ENCODE measurements at places on chromosomes 7 and 10.

DNA sequence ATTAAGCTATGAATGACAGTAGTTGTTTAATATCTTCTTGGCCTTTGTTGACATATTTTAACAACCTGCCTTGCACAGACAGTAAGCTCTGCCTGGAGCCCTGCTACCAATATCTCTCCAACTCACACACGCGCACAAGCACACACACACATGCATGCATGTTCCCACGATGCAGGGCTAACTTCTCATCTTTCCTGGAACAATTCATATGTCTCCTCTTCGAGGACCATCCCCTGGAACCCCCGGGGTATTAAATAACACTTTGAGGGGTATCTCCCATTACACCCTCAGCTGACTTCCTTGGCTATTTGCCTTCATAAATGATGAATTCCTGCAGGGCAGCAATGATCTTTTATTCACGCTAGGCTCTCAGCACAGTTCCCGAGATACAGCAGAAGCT lies 258.0 kb downstream of the TRIL start:
- DNase-seq = no peak

GRCh38 chr7:90752051-90752450 lies 155.9 kb downstream of the CDK14 start:
- DNase-seq = no peak

DNA sequence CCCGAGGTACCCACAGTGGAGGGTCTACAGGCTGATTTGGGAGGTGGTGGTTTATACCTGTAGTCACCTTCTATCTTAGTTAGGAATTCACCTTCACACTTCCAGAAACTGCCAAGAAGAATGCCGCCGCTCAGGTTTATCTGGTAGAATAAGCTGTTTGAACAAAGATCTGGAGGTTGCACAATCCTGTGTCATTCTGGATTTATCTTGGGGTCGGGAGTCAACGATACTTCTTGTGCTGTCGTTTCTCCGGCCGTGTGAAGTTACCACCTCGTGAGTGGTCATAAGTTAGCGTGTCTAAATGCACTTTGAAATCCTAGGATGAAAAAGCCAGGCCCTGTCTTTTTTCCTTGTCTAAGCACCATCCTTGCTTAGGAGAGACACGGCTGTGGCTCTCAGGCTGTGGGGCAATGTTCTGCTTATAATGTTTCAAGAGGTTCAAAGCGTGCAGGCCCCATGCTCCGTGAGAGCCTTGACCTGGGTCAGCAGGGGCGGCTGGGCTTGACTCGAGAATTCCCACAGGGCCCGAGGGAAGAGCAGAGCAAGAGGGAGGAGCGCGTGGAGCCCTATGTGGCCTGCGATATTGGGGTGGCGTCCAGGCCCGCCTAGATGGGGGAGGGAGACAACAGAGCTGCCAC lies 35.5 kb downstream of the GRIFIN start:
- DNase-seq = no peak

GRCh38 chr7:72405418-72405817 lies 6.7 kb downstream of the CALN1 start:
- peak; percentile 80 for DNase-seq

GRCh38 chr10:101303087-101303703 lies 50.8 kb upstream of the BTRC start:
- peak; percentile 65 for DNase-seq

GRCh38 chr10:47331491-47331890 lies 9.2 kb downstream of the GDF2 start:
- DNase-seq = no peak

DNA sequence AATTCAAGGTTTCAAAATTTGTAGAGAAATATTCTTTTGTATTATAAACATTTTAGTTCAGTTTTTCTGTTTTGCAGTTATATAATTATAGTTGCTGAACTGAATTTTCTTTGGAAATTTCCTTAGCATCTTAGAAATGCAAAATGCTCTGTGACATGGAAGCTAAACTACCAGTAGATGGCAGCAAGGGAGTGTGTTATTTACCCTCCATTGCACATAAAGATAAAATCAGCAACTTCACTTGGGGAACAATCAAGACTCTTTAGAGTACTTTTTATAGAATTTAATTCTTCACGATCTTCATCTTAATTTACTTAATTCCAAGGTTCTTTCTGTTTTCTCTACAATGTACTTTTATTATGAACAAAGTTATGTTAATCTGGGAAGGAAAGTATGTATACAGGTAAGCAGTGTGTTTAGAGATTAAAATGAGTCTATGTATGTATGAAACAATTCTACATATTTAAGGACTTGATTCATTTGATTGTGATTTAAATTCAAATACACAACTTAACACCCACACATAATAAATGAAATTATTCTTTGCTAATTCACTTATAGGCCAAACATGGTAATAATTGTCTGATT lies 404.2 kb downstream of the THSD7A start:
- no peak for DNase-seq

- no peak for DNase-seq
These were observed 20.0 kb upstream of the ARPC1A start for GRCh38 chr7:99305473-99306260.

- no peak for DNase-seq
These were observed 88.9 kb upstream of the WAC start for GRCh38 chr10:28444031-28444430.

DNA sequence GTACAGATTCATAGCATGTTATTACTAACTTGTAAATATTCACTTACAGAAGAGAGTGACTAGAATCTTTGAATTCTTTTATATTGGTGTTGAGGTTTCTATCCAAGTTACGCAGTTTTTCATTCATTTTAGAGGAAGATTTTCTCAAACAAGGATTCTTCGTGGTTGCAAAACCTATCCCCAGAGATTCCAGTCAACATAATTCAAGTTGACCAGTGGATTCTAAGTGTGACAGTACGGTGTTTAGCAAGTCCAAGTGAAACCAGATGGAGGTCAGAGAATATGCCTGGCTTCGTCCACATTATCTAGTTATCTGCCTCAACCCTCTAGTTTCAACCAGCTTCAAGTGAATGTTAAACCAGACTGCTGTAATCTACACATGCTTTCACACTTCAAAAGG lies 131.9 kb downstream of the SDK1 start:
- no peak for DNase-seq

- DNase-seq = peak; percentile 3
These were observed 98.3 kb downstream of the TMEM130 start for GRCh38 chr7:98771519-98771918.

- no peak for DNase-seq
These were observed 33.0 kb downstream of the BRI3 start for GRCh38 chr7:98314469-98314868.

DNA sequence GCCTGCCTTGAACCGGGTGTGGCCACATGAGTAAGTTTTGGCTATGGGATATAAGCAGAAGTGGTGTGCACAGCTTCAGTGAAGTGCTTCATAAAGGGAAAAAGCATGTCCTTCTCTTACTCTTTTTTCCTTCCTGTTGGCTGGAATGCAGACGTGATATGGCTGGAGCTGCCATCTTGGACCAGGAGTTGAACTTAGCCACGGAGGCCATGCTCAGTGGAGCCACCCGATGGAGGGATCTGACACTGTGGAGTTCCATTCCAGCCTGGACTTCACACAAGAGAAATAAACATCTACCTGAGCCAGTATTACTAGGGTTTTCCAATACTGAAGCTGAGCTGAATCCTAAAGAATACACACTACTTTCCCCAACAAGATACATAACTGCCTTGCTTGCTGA lies 52.3 kb downstream of the CCDC3 start:
- DNase-seq = no peak

- no peak for DNase-seq
These were observed 66.2 kb downstream of the SH3PXD2A start for GRCh38 chr10:103789161-103789560.

DNA sequence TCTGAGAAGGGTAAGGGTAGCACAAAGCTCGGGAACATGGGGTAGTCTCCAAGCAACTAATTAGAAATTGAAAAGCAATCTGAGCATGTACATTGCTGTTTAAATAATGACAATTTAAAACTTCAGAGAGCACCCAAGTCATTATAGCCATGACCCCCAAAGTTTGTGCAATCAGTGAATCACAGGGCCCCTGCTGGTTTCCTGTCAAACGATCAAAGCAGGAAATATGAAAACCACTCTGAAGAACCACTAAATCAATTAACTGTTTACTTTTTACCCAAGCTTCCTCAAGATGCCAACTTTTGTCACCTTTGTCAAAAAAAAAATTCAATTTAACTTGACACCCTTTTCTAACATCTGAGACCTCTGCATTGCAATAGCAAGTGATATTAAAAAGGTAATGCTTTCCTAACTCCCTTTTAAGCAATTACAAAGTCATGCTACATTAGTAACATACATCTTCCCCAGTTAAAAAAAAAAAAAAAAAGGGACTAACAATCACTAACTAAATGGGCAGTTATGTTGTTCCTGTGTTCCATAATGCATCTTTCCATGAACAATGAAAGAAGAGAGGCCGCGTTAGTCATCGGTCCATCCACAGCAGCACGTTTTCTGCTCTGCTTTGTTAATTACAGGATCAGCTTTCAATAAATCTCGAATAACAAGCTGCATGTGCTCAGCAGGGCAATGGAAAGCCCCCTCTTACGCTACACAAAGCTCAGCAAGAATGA lies 80.6 kb downstream of the ETV1 start:
- no peak for DNase-seq

DNA sequence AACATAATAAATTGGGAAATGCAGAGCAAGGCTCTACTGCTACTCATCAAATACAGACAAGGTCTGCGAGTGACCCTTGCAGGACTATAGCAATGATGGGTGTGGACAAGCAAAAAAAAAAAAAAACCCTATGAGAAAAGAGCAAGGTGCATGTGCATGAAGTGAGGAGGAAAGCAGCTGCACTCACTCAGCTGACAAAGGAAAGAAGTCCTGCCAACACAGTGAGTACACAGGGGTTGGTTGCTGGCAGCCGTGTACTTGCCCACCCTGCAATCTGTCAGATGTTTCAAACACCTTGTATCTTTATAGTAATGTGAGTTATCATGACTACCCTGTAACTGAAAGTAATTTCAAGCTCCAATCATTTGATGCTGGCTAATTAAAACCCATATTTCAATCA lies 20.5 kb downstream of the CHCHD3 start:
- DNase-seq = no peak

DNA sequence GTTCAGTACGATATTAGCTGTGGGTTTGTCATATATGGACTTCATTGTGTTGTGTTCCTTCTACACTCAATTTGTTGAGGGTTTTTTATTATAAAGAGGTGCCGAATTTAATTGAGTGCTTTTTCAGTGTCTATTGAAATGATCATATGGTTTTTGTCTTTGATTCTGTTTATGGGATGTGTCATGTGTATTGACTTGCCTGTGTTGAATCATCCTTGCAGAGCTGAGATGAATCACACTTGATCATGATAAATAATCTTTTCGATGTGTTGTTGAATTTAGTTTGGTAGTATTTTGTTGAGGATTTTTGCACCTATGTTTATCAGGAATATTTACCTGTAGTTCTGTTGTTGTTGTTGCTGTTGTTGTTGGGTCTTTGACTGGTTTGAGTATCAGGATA lies 39.8 kb downstream of the ATOH7 start:
- DNase-seq = no peak

DNA sequence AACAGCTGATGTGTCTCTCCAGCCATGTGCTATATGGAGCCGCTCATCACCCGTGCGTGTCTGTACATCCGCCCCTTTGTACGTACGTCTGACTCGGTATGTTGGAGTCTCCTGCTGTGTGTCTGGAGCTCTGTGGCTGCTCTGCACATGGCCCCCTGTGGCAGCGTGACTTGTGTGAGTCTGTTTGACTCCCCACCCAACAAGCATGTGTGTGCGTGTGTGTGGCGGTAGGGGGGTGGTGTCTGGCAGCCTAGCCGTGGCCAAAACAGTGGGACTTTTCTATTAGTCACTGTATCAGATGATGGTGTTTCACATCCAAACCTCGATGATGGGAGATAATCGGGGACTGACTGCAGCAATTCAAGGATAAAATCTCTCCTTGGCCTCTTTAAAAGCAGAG lies 94.1 kb downstream of the COL13A1 start:
- DNase-seq = no peak

DNA sequence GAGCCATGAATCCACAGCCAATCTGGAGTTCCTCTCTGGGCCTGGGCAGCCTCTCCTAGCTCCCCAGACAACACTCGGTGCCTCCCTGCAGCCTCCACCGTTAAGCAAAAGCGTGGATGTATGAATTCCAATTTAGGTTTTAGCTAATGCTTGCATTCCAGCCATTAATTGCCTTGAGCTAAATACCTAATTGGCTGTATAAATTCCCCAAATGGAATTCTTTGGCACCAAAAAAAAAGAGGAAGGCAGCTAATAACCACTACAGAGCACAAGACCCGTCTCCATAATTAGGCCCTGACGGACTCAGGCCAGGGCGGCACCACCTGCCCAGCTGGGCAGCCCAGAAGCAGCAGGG lies 140.5 kb downstream of the PTPRN2 start:
- DNase-seq = no peak

DNA sequence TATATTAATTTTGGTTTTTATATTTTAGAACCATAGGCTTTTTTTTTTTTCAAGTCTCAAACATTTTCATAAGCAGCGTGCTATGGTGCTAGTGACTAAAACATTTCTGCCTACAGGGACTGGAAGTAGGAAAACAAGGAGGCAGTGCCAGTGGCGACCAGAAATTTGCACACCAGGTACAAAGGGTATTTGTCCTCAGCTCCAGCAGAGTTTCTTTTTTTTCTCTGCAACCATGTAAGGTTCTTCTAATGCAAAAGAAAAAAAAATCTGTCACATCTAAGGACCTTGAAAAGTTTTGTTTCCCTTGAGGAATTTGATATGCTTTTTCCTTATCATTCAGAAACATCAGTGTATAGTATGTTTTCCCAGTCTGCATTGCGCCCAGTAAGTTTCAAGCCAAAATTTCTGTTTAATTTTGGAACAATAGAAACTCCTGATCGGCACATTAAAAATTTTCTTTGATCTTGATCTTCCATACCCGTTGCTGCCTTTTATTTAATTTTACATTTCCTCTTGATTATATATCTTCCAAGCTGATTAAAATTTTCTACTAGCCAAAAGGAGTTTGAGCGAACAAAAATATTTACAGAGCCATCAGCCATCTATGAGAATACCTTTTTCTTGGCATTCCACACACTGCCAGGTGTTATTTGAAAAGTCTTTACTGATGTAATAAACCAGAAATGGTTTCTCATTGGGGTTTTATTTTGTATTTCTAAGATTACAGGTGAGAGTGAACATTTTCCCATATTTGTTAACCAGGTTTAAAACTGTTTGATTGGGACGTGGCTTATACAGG lies 956 bp upstream of the KLHDC10 start:
- DNase-seq = no peak

DNA sequence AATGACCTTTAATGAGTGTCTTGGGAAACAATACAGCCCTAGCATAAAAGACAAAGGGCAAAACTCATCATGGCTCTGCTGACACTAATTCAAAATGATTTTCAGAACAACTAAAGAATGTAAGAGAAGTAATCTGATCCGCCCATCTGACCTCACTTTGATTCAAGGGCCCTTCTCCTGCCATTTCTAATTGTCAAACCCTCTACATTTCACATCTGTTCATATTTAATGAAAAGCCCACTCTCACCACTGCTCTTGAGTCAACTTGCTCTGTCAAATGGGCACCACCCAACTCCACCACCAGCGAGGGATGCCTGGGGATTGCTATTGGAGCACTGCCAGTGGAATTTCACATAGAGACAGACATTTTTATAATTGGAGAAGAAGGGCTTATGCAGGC lies 639.2 kb downstream of the KCNMA1 start:
- no peak for DNase-seq

- DNase-seq = no peak
These were observed at the start of gene NRAP for GRCh38 chr10:113663908-113664307. Gene NRAP (minus strand): TSS chr10:113664041. CDS start chr10:113663882, 159 bp downstream.

GRCh38 chr10:71366690-71367089 lies 30.0 kb upstream of the CDH23 start:
- DNase-seq = no peak
